ENCODE measurements at places on chromosomes 12 and 14. TPM values are rescaled to one million over a fixed set of nuclear protein-coding genes. Genes with fewer than 3 reads are reported as not detected.
A peak's percentile ranks its signal among the peaks of the same experiment; 100 is the strongest.

- DNase-seq: no peak
These were observed 382.5 kb upstream of the ATP2B1 start for GRCh38 chr12:90090929-90091651.

ABCD2 gene
- total RNA-seq: 3.0 TPM

DNA sequence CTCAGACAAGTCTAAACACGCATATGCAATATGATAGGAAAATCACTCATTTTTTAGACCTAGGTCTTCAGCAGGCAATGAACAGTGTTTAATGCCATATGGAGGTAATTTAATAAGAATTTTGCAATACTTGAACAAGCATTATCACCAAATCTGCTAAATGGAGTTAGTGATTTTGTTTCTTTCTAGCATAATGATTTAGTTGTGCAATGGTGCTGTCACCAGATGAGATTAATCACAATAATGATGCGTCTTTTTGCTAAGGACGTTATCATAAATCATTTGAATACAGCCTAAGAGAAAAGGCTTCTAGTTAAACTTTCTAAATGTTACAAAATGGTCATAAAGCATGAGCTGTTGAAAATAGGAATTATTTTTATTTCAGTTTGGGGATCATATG is 170.0 kb upstream of the SLC16A7 start:
- no peak for DNase-seq

ASIC1 gene
- 0.30 TPM for total RNA-seq

CLEC2A gene
- not detected for total RNA-seq

DNA sequence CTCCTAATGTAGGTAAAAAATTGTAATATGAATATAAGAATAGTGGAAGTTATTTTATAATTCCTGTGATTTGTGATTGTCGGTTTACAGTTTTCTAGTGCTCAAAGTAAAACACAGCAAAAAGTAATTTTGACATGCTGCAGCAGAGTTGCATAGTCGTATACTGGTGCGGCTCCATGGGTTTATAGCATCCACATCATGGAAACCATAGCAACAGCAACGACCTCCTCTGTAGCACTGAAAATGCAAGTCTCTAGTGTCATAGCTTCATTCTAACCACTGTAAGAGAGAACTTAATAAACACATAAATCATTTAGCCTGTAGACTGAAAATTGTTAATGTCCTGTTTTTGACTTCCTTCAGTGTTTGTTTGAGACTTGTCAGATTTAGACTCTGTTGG is 574.3 kb downstream of the KCNH5 start:
- no peak for DNase-seq

DNA sequence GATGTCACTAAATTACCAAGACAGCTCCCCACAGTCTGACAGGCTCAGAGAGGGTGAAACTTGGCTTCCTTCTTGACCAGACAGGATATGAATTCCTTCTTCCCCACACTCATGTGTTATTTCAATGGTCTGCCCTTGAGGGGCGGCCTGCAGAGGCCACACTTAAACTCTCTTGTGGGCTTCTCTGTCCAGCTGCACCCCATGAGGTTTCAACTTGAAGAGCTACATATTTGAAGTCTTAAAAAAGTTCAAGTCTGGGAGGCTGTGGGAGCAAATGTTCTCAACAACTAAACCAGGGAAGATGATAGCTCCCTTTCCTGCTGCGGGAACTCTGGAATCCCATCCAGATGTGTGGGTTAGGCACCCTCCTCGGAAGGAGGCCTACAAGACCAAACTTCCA is 98.3 kb downstream of the TTC7B start:
- no peak for DNase-seq

DNA sequence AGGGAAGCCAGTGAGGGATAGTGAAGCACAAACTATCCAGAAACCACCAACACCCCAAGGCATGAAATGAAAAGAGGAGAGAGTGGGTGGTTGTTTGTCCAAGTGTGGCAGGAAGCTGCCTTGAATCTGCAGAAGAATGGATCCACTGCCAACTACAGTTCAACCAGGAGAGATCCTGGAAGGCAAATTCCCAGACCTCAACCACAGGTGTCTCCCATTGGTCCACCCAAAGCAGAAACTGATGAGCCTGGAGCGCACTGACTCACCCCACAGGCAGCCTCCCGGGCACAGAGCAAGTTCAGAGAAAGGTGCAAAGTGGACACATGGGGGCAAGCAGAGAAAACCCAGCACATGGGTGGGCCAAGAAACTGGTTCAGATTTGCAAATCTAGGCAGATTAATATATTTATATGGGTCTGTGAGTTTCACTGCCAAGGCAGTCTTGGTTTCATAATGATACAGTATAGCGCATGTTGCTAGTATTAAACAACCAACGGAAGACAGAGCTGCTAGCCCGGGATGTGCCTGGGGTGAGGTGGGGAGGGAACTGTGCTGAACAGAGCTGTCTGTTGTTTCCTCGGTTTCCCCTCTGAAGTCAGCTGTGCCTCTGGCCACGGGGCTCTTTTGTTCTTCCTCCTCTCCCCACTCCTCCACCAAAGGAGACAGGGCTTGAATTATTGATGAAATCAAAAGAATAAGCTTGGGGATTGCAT is 416.2 kb upstream of the CCDC196 start:
- no peak for DNase-seq

DNA sequence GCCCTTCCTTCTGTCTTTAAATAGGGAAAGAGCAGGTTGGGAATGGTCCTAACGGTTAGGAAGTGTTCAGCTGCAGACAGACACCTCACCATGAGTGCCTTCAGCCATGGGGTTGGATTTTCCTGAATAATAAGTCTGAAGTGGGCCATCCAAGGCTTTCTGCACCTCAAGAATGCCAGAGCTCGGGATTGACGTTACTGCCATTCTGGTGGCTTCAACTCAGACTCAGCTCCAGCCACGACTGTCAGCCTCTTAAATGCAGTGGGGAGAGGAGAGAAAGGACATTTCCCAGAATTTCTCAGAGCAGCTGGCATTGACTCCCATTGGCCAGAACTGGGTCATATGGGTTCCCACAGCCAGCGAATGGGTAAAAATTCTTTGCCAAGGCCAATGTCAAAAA is 363.4 kb downstream of the MED13L start:
- DNase-seq: no peak

DNA sequence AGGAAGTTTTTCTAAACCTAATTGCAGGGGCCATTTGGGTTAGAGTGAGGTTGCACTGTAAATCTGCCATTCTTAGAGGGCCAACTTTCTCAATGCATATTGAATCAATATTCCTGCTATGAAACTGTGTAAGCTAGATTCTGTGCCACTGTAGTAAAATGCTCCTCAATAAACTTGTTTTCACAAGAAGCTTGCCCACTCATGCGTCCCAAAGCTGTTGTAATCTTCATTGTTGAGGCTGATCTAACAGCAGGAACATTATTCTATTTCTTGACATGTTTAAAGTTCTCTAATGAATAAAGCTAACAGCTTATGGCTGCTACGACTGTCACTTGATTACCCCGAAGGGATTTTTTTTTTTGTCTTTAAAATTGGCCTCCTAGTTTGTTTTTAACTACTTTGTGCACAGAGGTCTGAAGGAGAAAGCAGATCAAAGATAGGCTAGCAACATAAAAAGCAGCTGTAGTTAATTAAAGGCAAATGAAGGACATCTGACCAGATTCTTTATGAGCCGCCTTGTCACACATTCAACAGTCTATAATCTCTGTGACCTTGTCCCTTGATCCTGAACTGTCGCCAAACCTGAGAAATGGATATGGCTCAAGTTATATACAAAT is 243.7 kb downstream of the PAX9 start:
- no peak for DNase-seq

- peak; percentile 49 for DNase-seq
These were observed 283.5 kb downstream of the KSR2 start for GRCh38 chr12:117685110-117685926.

GRCh38 chr14:28055008-28055407 is 711.6 kb upstream of the FOXG1 start:
- DNase-seq: no peak

DNA sequence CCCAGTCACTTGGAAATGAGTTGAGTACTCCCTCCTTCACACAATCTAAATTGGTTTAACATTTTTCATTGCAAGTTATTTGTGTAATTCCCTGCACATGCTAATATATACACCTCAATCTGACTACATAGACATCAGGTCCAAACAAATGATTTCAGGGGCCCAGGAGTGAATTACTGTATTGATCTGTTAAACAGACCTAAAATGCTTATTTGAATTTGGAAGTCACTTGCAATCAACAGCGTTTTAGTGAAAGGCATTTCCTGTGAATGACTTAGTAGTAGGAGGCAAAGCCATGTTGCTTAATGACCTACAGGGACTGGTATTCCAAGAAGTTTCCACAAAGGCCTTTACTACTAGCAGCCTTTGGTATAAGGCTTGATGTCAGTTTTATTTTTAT is 22.6 kb upstream of the SLC15A5 start:
- DNase-seq: no peak

GRCh38 chr12:3252450-3252891 is 175.3 kb downstream of the TSPAN9 start:
- peak; percentile 93 for DNase-seq

- no peak for DNase-seq
These were observed 462 bp downstream of the KNTC1 start for GRCh38 chr12:122527478-122527944.

RIPK3 gene
- total RNA-seq: 3.5 TPM

GRCh38 chr14:102873546-102874061 is 48.9 kb upstream of the AMN start:
- DNase-seq: no peak

DNA sequence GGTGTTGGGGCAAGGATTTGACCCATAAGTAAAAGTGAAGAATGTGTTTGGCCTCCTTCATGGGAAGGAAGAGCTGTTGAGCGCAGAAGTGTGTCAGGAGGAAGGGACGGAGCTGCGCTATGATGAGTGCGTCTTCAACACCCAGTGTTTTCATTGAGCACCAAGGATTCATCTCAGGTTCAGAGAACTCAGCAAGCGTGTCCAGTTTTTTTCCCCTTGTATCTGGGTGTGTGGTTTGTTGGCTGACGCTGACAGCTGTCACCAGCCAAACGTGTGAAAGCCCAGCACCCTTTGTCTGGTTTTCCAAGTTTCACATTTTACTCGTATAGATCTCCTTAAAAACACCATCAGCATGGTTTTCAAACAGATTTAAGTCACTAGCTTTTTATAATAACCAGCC is 12.3 kb downstream of the EP400 start:
- DNase-seq: no peak

CRIP2 gene
- 918 TPM for total RNA-seq

GRCh38 chr14:84555493-84555892 is 974.5 kb upstream of the FLRT2 start:
- DNase-seq: no peak

PRPH gene
- 0.38 TPM for total RNA-seq

DNA sequence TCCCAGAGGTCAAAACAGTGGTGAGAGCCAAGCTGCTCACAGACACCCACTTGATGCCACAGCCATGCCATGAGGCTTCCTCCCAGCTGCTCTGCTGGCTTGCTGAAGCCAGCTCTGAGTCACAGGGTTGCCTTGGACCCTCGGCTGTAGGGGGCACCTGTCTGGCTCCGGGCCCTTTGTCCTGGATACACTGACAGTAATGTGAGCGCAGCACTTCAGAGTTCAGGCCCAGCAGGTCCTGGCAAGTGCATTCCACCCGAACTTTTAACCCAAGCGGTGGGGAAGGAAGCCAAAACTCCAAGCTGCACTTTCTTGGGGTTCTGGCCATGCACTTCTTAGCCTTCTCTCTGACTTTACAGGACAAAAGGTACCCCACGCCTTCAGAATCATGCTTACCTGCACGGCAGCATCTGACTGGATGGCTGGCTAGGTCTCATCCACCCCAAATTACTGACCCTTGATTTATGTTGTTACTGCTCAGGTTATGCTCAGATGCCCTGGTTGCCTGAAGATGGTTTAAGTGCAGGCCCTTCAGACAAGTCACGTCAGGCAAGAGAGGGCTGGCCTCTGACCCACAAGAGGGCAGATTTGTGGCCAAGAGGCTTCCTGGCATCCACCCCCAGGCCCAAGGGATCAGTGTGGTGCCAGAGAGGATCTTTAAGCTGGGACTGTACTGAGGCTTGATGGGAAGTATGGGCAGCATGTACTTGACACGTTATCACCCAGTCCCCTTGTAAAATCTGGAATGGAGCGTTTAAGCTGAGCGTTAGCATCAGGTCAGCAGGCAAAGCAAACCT is 24.8 kb downstream of the SLC25A29 start:
- no peak for DNase-seq

DNA sequence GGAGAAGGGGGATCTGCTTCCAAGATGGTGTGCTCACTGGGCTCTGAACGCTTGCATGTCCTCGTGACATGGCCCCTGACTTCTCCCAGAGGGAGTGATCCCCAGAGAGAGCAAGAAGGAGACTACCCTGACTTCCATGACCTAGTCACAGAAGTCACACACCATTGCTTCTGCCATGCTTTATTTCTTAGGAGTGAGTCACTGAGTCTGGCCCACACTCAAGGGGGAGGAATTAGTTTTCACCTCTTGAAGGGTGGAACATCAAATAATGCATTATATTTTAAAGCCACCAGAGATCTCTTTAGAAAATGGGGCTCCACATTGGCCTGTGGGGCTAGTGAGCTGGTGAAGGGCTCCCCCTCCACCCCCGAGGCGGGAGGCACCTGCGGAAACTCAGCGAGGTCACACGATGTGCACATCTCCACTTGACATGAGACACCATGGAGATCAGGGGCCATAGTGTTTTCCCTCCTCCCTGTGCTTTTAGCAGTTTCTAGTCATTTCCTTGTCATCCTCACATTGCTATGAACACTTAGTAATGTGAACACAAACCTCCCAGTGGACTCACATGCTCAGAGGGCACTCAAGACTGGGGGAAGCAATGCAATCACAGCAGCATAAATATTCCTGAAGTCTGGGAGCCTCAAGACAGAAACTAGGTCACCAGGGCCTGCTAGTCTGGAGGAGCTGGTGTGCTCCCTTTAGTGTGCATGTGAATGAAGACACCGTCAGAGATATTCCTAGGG is 87.4 kb upstream of the FZD10 start:
- DNase-seq: no peak

DNA sequence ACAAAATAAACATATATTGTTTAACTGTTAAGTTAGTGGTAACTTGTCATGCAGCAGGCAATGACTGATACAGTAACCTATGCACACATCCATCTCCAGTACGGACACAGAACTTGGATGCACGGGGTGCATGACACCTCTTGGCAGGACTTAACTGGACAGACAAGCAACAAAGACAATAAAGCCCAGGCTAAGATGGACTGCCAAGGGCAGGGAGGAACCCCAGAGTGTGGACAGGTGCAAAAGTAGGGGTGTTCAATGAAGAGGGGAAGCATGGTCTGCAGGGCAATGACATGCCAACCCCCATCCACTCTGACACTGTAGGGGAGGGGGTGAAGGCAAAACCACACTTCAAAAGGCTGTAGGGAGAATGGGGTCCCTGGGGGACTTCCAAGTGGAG is 11.7 kb downstream of the SSH1 start:
- DNase-seq: no peak
